ENCODE measurements at places on chromosomes 4 and X. TPM values are rescaled to one million over a fixed set of nuclear protein-coding genes. Genes with fewer than 3 reads are reported as not detected.

DNA sequence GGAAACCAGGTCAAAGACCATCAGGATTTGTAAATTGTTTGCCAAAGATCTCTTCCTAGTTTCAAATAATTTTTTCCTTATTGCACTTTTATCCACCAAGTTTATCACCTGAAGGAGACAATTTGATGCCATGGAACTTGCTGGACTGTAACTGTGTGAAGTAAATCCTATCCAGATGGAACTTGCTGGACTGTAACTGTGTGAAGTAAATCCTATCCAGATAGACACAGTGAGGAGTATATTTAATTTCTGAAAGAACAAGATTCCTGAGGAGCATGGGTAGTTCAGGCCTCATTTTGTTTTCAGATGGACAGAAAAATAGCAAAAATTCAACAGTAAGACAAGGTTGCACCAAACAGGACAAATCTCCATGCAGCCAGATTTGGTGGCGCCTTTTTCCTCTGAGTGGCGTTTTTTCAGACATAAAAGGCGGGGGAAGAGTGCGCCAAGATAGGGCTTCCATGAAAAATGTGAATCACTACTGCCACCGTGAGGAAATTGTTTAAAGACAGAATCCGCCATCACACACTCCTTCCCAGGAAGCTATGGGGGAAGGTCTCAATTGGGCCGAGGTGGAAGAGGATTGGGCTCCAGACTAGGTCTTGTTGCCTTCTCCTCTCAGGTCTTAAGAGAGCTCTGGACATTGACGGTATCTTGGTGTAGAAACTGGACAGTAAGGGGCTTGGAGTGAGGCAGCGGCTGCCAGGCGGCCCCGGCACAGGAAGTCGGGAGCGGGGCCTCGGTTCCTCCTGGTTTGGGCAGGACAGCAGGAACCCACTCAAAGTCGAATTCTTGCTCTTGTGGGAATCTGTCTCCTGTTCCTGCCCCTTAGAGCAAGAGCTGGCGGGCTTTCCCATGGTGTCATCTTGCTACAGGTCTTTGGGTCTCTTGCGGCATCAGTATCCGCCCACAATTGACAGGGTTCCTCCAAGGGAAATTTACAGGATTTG, 234.7 kb downstream of the OR13H1 start:
- no peak for DNase-seq

- DNase-seq, result no peak
These were observed 94.9 kb upstream of the TBC1D9 start for GRCh38 chr4:140851032-140851636.

- DNase-seq, result no peak
These were observed 11.7 kb upstream of the EXOSC9 start for GRCh38 chr4:121789455-121789854.

GRCh38 chrX:72088761-72089160, 43.0 kb downstream of the RTL5 start:
- no peak for DNase-seq

- DNase-seq, result no peak
These were observed 18.2 kb downstream of the ANKRD50 start for GRCh38 chr4:124694306-124694705.

Gene HOPX
- 112 TPM for total RNA-seq

Gene NPY1R
- total RNA-seq, result 16.7 TPM

Gene CLCN4
- 1.2 TPM for total RNA-seq

Gene ALAS2
- 5.6 TPM for total RNA-seq

Gene FTSJ1
- 31.7 TPM for total RNA-seq

Gene TRO
- total RNA-seq, result 12.3 TPM
